ENCODE measurements at places on chromosomes 11 and 22. TPM values are rescaled to one million over a fixed set of nuclear protein-coding genes. Genes with fewer than 3 reads are reported as not detected.
A peak's percentile ranks its signal among the peaks of the same experiment; 100 is the strongest.

Gene OR4A16
- total RNA-seq: not detected

Gene DERL3
- 9.0 TPM for total RNA-seq

Gene MN1
- 0.12 TPM for total RNA-seq

Gene APOA5
- total RNA-seq: not detected

- peaks cover 29% of the 10 kb centered on the region for H3K27me3 ChIP-seq
- peaks cover 27% of the 10 kb centered on the region for H3K4me1 ChIP-seq
- DNase-seq: no peak
- H3K36me3 ChIP-seq: no peaks in the 10 kb centered on the region
Observed at GRCh38 chr11:76672431-76673175, 2.1 kb upstream of the LRRC32 start.

DNA sequence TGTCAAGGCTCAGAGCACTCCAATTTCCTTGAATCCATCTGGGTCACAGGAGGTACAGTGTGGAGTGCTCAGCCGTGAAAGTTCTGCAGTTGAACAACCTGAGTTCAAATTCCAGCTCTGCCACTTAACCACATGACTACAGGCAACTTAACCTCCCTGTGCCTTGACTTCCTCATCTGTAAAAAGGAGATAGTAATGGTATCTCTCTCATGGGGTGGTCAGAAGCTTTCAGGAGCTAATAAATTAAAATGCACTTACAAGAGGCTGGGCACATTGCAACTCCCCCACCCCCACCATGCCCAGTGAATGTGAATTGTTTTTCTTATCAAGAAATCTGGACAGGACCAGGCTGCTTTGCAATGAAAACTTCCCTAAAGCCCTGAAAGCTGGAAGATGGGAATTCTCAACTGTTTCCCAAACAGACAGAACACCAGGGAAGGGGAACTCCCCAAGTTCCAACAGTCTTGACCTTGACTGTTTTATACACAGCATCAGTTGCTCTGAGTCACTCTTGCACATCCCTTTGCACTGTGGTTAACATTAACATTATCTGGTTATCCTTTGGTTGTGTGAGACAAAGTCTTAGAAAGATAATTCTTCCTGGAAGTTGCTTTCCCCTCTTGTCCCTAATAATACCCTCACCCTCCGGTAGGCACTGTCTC is 137.0 kb downstream of the SLC1A2 start:
- H3K4me3 ChIP-seq: no peak overlapping the region
- peaks cover 3% of the 10 kb centered on the region for H3K36me3 ChIP-seq
- no peak overlapping the region for H3K27ac ChIP-seq
- peaks cover 9% of the 10 kb centered on the region for H3K4me1 ChIP-seq
- DNase-seq: no peak
- peaks cover 3% of the 10 kb centered on the region for H3K27me3 ChIP-seq

DNA sequence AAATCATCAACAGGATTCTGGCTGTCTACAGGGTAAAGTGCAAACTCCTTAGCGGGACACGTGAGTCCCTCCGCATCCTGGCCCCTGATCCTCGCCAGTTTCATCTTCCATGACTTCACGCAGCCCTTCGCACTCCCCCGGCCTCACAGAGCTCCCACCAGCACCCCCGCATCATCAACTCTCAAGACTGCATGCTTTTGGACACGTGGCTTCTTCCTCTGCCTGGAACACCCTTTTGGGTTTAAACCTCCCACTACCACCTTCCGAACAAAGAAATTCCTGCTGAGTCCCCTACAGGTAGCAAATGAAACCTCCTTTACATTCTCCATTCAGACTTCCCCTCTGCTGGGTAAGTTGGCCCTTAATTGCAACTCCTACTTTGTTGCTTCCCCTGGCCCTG is 12.6 kb upstream of the EIF3M start:
- H3K4me1 ChIP-seq: peaks cover 17% of the 10 kb centered on the region
- H3K27me3 ChIP-seq: no peaks in the 10 kb centered on the region
- no peak overlapping the region for H3K27ac ChIP-seq
- H3K36me3 ChIP-seq: no peaks in the 10 kb centered on the region

DNA sequence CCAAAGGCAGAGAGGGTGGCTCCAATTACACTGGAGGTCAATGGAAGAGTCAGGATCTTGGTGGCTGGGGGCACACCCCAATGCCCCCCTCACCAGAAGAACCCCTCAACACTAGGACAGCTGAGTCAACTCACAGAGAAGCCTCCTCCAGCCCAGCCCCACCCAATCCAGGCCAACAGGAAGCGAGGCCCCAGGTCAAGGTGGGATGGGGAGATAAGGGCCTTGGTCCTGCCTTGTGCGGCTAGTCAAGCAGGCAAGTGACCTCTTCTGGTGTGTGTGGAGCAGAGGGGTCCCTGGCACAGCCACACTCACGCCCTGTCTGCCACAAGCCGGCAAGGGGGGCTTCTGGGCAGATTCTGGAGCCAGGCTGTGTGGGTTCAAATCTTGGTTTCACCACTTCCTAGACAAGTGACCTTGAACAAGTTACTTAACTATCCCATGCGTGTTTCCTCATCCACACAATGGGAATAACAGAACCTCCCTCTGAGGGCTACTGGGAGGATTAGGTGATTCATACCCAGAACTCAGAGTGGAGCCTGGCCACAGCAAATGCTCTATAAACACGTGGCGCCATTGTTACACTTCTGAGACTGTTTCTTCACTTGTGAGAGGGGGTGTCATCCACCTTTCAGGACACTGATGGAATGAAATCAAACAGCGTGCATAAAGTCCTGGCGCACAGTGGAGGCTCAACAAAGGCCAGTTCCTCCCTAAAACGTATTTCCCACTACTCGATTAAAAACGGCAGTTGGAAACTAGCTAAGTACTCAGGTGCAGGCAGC is 3.2 kb downstream of the TTLL12 start:
- peaks cover 21% of the 10 kb centered on the region for H3K36me3 ChIP-seq
- H3K27me3 ChIP-seq: no peaks in the 10 kb centered on the region
- H3K27ac ChIP-seq: peak overlapping the region; percentile 64
- H3K4me1 ChIP-seq: peaks cover 33% of the 10 kb centered on the region

DNA sequence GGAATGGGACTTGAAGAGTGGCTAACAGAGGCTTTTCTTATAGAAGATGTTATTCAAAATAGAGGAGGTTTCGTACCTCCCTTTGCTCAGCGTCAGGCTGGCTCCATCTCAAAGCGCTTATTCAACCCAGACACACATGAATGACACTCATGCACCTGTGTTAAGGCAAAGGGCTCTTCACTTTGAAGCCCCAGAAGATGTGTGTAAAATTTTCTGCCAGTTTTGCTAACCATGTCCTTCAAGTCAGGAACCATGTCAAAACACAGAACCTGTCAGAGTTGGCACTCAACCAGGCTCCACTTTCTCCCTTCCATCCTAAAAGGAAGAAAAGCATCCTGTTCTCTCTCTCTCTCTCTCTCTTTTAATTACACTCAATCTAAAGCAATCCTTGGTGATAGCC is 352.8 kb upstream of the NARS2 start:
- no peaks in the 10 kb centered on the region for H3K36me3 ChIP-seq
- H3K27me3 ChIP-seq: peaks cover 19% of the 10 kb centered on the region
- H3K27ac ChIP-seq: no peak overlapping the region
- DNase-seq: no peak
- H3K4me3 ChIP-seq: no peak overlapping the region

GRCh38 chr11:33598426-33599069 is 102.1 kb downstream of the C11orf91 start:
- DNase-seq: no peak
- H3K36me3 ChIP-seq: no peaks in the 10 kb centered on the region
- no peak overlapping the region for H3K4me3 ChIP-seq
- H3K27me3 ChIP-seq: peaks cover 11% of the 10 kb centered on the region
- H3K4me1 ChIP-seq: no peaks in the 10 kb centered on the region
- no peak overlapping the region for H3K27ac ChIP-seq

GRCh38 chr11:19931141-19931770 is 218.6 kb downstream of the NAV2 start:
- H3K27me3 ChIP-seq: no peaks in the 10 kb centered on the region
- DNase-seq: no peak
- H3K27ac ChIP-seq: no peak overlapping the region
- H3K4me3 ChIP-seq: no peak overlapping the region

GRCh38 chr11:110838808-110839207 is 126.6 kb upstream of the ARHGAP20 start:
- no peak overlapping the region for H3K4me3 ChIP-seq
- peaks cover 4% of the 10 kb centered on the region for H3K4me1 ChIP-seq
- DNase-seq: no peak
- no peaks in the 10 kb centered on the region for H3K27me3 ChIP-seq
- H3K27ac ChIP-seq: no peak overlapping the region

DNA sequence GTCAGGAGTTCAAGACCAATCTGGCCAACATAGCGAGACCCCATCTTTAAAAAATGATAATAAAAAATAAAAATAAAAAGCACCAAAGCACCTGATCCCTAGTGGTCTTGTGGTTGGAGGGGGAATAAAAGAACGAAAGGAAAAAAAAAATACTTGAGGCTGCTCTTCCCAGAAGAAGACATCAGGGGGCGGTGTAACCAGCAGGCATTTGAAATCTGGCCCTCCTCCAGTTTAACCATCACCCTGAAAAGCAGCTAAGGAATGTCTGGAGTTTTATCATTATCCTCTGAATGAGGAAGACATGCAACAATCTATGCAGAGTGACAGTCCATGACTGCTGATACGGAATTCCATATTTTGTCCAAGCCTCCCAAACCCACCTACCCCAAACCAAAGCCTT is 5.6 kb upstream of the KCTD17 start:
- peaks cover 21% of the 10 kb centered on the region for H3K4me1 ChIP-seq
- H3K36me3 ChIP-seq: no peaks in the 10 kb centered on the region
- DNase-seq: no peak
- H3K4me3 ChIP-seq: no peak overlapping the region

DNA sequence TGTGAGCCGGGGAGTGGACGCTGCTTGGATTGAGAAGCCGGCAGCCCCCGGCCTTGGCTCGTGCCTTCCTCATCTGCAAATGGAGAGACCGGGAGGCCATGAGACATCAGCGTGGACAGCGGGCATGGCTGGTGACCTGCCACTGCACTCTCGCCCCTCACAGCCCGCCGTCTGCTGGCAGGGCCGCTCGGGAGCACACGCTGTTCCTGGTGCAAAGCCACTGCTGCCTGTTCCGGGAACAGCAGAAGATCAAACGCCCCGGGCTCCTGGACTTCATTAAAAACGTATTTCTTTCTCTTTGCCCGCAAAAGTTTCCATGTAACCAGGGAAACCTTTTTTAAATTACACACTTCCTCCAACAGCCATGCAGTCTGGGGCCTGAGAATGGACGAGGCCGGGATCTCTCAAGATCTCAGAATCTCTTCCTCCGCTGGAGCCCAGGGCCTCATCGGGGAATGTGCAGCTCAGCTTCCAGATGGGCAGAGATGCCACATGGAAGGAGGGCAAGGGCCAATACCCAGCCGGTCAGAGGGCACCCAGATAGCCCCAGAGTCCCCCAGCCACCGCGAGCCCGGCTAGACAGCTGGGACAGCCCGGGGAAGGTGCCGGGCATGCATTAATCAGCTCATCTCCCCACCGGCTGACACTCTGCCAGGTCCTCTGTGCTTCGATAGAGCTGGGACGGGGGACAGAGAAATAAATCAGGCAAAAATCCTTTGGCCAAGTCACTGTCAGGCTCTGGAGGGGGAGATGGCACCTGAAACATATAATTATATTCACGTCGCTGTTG is 62.8 kb upstream of the PRR5 start:
- H3K4me1 ChIP-seq: no peaks in the 10 kb centered on the region
- no peaks in the 10 kb centered on the region for H3K36me3 ChIP-seq
- no peak for DNase-seq
- H3K4me3 ChIP-seq: no peak overlapping the region

- H3K27ac ChIP-seq: no peak overlapping the region
- H3K36me3 ChIP-seq: no peaks in the 10 kb centered on the region
- H3K4me3 ChIP-seq: no peak overlapping the region
- H3K4me1 ChIP-seq: peaks cover 20% of the 10 kb centered on the region
- H3K27me3 ChIP-seq: peaks cover 6% of the 10 kb centered on the region
Observed at GRCh38 chr22:39717099-39717498, 146.5 kb downstream of the CACNA1I start.

- no peak overlapping the region for H3K4me3 ChIP-seq
- no peak for DNase-seq
- H3K4me1 ChIP-seq: no peaks in the 10 kb centered on the region
- H3K27me3 ChIP-seq: no peaks in the 10 kb centered on the region
- H3K27ac ChIP-seq: no peak overlapping the region
Observed at GRCh38 chr11:42170601-42171000, 711.1 kb upstream of the LRRC4C start.

DNA sequence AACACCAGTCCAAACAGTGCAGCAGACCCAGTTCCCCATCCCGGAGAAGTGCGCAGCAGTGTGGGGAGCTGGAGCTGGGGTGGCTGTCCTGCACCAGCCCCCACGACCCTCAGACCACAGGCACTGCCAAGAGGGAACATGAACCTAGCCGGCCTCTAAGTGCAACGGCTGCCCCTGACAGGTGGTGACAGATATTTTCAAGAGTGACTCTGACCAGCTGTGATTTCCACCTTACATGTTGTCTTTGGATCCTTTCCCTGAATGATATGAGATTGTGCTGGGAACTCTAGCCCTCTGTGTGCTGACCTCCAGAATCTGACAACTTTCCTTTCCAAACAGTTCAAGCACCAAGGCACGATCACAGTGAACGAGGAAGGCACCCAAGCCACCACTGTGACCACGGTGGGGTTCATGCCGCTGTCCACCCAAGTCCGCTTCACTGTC is 12.6 kb downstream of the SERPIND1 start:
- peaks cover 12% of the 10 kb centered on the region for H3K36me3 ChIP-seq
- no peak for DNase-seq
- peaks cover 2% of the 10 kb centered on the region for H3K4me1 ChIP-seq
- no peak overlapping the region for H3K4me3 ChIP-seq
- no peaks in the 10 kb centered on the region for H3K27me3 ChIP-seq

DNA sequence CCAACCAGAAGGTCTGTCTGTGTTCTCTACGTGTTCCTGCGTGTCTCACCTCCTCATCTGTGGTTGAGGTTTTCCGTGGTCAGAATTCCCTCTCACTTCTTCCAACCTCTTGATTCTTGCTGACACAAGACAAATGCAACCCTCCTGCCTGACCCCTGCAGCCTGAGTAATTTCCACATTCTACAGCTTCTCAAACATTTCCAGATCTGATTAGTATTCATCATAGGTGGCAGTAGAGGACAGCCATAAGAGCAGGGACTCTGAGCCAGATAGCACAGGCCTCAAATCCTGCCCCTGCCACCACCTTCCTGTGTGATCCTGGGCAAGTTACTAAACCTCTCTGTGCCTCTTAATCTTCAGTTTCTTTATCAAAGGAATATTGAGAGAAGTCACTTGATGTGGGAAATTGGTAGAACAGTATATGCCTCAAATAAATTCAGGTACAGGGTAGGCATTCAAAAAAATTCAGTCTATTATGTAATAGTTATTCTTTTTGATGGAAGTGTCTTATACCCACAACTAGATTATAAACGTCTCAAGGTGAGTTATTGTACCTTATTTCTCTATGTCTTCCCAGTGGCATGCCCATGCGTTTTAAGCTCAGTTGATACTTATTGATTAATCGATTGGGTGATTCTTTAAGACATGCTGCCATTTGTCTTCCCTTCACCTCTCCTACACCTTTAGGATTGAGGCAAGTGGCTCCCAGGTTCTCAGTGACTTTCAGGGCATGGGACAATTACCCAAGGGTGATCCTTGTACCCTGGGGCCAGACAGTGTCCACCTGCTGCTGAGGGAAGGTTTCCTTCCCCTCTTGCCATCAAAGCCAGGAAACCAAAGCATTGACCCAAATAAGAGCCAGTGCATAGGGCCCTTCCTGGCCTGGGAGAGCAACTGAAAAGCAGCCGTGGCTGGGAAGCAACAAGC is 19.6 kb downstream of the POU2AF1 start:
- no peaks in the 10 kb centered on the region for H3K4me1 ChIP-seq
- H3K4me3 ChIP-seq: no peak overlapping the region
- no peak overlapping the region for H3K27ac ChIP-seq
- DNase-seq: no peak
- H3K27me3 ChIP-seq: no peaks in the 10 kb centered on the region

- H3K27me3 ChIP-seq: peaks cover 6% of the 10 kb centered on the region
- H3K4me3 ChIP-seq: no peak overlapping the region
- no peaks in the 10 kb centered on the region for H3K36me3 ChIP-seq
- no peak for DNase-seq
- no peak overlapping the region for H3K27ac ChIP-seq
Observed at GRCh38 chr11:62909107-62909894, 11.9 kb downstream of the CHRM1 start.

Data from activated CD4-positive, alpha-beta T cell treated with anti-CD3 and anti-CD28 coated beads, Interleukin-2, amount 10 ng/mL, durations not matched to agents 7 days and 5 days (primary cell).